ENCODE measurements at places on chromosomes 1 and 21. TPM values are rescaled to one million over a fixed set of nuclear protein-coding genes. Genes with fewer than 3 reads are reported as not detected.

GRCh38 chr1:233938476-233938875, 34.0 kb downstream of the SLC35F3 start:
- H3K4me1 ChIP-seq: peaks cover 1% of the 10 kb centered on the region
- H3K27me3 ChIP-seq: peaks cover 33% of the 10 kb centered on the region
- no peak overlapping the region for H3K27ac ChIP-seq
- DNase-seq: no peak

RPTN gene
- total RNA-seq: not detected

GRCh38 chr1:41868241-41868998, 50.3 kb downstream of the HIVEP3 start:
- no peak for DNase-seq
- H3K4me3 ChIP-seq: no peak overlapping the region
- H3K36me3 ChIP-seq: no peaks in the 10 kb centered on the region

KRTAP13-2 gene
- total RNA-seq: not detected

DNA sequence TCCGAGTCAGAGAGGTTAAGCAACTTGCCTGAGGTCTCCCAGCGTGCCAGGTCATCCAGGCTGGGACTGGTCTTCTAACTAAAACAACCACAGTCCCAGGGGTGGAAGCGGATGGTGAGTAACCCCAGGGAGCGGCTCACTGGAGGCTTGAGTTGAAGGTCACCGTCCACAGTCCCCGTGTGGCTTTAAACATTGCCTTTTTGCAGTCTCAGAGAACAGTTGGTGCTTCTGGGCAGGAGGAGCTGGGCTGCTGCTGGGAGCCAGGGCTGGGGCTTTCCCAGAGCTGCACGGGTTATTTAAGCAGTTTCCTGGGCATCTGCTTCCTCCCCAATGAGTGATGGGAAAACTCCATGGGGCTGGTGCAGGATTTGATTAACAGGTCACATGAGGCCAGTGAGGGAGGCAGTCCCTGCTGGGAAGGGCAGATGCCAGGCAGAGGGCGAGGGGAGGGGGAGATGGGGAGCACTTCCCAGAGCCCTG, 12.3 kb downstream of the ARHGEF10L start:
- peak; percentile 48 for DNase-seq
- no peaks in the 10 kb centered on the region for H3K27me3 ChIP-seq
- peaks cover 44% of the 10 kb centered on the region for H3K4me1 ChIP-seq
- H3K27ac ChIP-seq: peak overlapping the region; percentile 93
- peaks cover 8% of the 10 kb centered on the region for H3K36me3 ChIP-seq
- H3K4me3 ChIP-seq: peak overlapping the region; percentile 58

DNA sequence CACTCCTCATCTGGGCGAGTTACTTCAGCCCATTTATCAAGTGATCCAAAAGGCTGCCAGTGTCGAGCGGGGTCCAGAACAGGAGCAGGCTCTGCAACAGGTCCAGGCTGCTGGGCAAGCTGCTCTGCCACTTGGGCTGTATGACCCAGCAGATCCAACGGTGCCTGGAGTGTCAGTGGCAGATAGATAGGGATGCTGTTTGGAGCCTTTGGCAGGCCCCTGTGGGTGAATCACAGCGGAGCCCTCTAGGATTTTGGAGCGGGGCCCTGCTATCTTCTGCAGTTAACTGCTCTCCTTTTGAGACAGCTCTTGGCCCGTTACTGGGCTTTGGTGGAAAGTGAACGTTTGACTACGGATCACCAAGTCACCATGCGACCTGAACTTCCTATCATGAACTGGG, 7.5 kb downstream of the MMEL1 start:
- no peak overlapping the region for H3K27ac ChIP-seq
- no peak for DNase-seq
- H3K27me3 ChIP-seq: peaks cover 75% of the 10 kb centered on the region
- no peaks in the 10 kb centered on the region for H3K4me1 ChIP-seq
- no peaks in the 10 kb centered on the region for H3K36me3 ChIP-seq

- no peaks in the 10 kb centered on the region for H3K27me3 ChIP-seq
- peaks cover 9% of the 10 kb centered on the region for H3K4me1 ChIP-seq
- H3K4me3 ChIP-seq: no peak overlapping the region
- DNase-seq: no peak
Observed at GRCh38 chr1:22805672-22806038, 95.0 kb downstream of the EPHB2 start.

DNA sequence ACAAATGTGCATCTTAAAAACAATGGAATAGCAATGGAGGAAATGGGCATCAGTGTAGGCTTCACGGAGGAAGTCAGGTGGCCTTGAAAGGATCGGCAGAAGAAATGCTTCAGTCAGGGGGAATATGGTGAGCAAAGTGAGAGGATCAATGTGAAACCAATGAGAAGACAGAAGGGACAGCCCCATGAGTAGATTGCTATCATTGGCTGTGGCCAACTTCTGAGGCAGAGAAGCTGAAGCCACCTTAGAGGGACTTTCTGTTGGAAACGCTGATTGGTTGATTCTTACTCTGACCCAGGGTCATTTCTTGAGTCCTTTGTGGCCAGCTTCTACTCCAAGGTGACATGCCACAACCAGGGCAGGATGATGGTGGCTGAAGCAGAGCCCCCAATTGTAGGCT, 130.7 kb upstream of the ZNF648 start:
- H3K27me3 ChIP-seq: no peaks in the 10 kb centered on the region
- no peak for DNase-seq
- no peak overlapping the region for H3K4me3 ChIP-seq

S100A7 gene
- not detected for total RNA-seq

REN gene
- not detected for total RNA-seq

FOXD3 gene
- total RNA-seq: 0.28 TPM
